Cortex of kidney (tissue), 1 donor: ENCODE measurements at places on chromosomes 5 and 9.

DNA sequence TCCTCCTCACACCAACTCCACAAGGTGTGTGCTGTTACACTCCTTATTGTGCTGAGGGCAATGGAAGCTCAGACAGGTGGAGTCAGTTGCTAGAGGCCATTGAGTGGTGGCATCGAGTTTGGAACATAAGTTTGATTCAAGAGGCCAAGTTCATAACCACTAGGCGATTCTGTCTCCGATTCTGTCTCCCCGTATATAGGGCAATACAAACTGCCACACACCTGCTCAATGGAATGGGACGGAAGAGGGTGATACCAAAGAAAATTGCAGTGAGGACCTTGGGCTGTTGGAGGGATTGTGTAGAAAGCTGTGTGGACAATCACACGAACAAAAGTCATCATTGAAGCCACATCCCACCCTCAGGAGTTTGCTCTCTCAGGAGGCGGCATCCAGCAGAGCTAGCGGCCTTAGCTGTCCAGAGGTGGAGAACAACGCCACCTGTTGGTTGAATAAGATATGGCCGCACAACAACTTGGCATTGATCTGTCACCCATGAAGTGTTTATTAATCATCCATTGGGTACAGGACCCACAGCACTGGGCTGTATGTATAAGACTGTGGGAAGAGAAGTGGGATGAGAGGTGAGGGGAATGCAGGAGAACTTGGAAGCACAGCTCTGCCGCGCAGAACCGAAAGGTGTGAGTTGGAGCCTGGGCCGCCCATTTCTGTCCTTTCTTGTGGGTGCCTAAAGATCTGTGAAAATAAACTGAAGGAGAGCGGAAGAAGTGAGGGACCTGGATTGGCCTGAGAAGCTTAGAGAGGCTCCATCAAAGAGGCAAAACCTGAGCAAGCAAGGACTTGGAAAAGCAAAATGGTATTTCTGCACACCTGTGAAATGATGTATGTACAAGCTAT, 16.1 kb upstream of the NEUROG1 start:
- DNase-seq, result no peak

DNA sequence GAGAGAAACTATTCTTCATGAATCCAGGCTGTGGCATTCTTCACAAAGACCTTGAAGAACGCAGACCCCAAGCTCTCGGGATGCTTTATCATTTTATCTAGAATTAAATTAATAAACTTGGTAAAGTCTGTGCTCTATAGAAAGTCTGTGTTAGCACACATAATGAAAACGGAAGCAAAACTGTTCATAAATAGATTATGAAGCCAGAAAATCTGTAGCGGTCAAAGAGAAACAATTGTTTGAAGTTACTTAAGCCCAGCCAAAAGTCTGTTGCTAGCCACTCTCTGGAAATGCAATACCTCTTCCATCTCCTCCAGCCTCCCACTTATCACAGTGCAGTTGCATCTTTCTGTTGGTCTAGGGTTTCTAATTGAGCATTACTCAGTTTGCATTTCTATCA, 375.9 kb downstream of the KIF4B start:
- no peak for DNase-seq

DNA sequence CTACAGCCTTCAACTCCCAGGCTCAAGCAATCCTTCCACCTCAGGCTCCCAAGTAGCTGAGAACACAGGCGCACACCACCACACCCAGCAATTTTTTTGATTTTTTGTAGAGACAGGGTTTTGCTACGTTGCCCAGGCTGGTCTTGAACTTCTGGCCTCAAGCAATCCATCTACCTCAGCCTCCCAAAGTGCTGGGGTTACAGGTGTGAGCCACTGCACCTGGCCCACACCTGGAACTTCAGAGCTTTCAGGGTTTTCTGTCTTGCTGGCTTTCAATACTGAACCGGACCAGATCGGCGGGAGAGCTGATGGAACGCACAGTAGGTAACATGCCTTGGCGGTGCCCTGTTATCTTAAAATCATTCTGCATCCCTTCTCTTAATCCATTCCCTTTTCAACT, 30.8 kb downstream of the IPPK start:
- DNase-seq, result no peak

GRCh38 chr5:1444361-1445189, 665 bp downstream of the SLC6A3 start:
- DNase-seq, result no peak

- no peak for DNase-seq
Measured at GRCh38 chr5:75666801-75667200, 50.4 kb downstream of the POC5 start.

- no peak for DNase-seq
Measured at GRCh38 chr9:13503599-13503998, 224.1 kb upstream of the MPDZ start.

- DNase-seq, result no peak
Measured at GRCh38 chr5:98299435-98299834, 474.0 kb upstream of the RGMB start.

DNA sequence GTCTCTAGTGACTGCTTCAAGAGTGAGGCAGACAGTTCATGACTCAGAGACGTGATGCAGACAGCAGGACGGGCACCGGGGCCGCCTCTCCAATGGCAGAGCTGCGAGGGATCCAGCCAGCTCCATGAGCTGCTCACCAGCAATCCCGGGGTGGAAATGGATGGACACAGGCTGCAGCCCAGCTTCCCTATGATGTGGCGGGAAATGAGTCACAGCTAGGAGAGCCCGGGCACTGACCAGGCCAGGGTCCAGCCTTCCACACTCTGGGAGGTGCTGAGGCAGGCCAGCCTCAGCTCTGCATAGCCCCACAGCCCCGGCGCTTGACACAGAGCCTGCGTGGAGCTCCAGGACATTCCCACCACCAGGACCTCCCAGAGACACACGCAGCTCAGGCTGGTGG, 244.8 kb upstream of the IRX2 start:
- no peak for DNase-seq

DNA sequence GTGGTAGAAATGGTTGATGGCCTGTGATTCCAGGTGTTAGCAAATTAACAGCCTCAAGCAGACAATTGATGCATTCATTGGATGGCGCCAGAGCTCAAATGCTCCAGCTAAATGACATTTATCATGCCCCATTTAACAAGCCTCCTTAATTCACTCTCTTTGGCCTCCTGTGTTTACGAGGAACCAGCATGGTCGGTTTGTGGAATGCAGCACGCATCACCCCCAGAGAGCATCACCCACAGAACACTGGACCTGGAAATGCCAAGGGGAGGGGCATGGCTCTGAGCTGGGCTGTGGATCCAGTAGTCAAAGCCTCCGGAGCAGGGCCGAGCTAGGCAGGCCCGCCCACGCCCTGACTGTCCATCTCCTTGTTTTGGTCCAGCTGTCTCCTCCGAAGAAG, 434.0 kb downstream of the GADD45G start:
- DNase-seq, result no peak

DNA sequence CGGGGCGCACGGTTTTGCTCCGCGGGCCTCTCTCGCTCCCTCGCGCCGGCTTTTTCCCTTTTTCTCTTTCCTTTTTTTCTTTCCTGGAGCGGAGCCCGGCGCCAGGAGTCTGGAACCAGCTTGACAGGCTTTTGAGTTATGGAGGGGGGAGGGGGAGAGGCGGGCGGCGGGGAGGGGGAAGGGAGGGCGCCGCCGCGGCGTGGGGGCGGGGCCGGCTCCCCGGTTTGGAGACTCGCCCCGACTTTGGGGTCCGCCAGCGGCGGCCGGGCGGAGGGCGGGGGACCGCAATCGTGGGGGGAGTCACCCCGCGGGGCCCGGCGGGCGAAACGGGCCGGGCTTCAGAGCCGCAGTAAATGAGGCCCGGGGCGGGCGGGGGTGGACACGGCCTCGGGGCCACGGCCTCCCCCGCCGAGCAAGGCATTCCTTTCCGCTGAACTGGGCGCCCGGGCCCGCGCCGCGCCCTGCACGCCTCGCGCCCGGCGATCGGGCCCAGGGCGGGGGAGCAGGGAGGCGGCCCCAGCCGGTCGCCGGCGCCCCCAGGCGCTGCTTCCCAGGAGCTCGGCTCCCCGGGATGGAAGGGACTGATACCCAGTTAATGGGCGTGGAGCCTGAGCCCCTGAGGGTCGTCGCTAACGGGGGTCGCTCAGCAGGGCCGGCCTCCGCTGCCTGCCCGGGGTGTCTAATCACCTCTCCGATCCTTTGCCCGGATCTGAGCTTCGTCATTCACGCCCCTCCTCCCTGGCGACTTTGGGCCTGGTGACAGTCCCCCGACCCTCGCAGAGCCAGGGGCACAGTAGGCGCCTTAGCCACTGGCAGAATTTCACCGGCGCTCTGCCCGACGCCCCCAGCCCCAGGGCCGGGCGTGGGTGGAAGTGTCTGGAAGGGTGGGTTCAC, 138.1 kb downstream of the C9orf50 start:
- DNase-seq, result no peak

GRCh38 chr5:101520417-101520816, 617.3 kb upstream of the ST8SIA4 start:
- DNase-seq, result no peak

GRCh38 chr5:167363065-167363464, 928.4 kb upstream of the WWC1 start:
- DNase-seq, result no peak
